ENCODE measurements at places on chromosomes 2 and 18.
A peak's percentile ranks its signal among the peaks of the same experiment; 100 is the strongest.

DNA sequence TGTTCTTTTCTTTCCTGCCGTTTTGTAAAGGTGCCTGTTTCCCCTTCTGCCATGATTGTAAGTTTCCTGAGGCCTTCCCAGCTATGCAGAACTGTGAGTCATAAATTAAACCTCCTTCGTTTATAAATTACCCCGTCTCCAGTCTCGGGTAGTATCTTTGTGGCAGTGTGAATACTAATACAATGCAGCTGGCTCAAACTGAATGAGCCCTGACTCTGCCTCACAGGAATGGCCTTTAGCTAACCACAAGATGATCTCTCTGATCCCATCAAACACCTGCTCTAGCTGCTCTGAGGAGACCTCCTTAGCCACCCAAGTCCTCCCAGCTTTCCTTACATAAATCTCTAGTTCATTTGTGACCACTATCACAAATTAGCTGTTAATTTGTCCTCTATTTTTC is 41.5 kb upstream of the CAB39 start:
- no peak for DNase-seq

GRCh38 chr2:100862081-100862480 is 42.1 kb downstream of the NPAS2 start:
- no peak for DNase-seq

DNA sequence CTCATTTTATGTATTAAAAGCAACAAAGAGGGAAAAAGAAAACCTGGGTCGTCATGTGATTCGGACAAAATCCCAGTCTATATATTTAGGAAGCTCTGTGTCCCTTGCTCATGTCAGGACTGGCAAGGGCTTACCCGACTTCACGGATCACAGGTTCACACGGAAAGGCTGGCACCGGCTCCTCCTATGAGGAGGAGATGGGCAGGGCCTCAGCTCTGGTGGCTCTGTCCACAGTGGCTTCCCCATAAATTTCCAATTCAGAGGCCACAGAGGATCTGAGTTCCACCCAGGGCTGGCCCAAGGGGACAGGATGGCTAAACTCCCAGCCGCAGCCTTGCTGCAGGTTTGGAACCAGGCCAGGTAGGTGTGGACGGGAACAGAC is 186.8 kb downstream of the BCL2 start:
- no peak for DNase-seq

DNA sequence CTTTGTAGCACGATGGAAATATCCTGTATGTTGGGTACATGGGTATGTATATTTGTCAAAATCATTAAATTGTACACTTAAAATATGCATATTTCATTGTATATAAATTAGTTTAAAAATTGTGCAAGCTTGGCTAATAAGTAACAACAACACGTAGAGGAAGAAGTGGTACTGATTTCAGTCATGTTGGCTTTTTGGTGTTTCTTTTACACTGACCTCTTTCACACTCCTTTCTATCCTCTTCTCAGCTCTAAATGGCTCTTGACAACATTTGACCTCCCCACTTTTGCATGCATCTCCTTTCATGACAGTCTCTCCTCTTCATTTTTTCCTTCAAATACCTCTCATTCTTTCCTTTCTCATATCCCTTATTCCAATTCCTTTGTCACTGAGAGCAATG is 801.4 kb upstream of the ZEB2 start:
- no peak for DNase-seq

DNA sequence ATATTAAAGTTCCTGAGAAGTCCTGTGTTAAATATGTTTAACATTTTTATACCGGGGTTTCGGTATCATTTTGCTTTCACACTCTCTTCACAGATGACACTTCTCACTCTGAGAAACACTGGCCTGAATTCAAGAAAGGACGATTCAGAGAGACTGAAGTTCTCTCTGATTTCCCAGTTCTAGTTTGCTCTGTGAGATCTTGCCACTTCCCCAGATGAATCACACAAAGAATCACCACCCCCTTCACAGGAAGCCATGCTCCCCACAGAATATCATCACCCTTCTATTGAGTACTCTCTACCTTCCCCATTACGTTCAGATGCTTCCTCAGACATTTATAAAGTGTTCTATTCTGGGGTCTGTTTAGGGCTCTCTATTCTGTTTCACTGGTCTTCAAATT is 16.1 kb upstream of the CD207 start:
- DNase-seq = no peak

DNA sequence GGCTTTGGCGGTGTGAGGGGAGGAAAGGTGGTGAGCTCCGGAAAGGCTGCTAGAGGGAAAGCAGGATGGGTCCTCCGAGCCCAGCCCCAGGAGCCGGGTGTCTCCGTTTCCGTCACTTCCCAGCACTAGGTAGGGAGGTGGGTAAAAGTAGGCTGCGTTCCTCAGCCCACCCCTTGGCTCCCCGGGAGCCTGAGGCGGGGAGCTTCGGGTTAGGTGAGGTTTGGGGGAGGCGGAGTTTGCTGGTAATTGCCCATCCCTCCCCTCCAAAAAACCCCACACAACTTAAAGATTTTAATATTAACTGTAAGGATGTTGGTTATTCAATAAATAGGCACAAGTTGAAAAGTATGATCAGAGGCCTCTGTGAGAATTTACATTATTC is 552 bp upstream of the ATF2 start:
- no peak for DNase-seq

DNA sequence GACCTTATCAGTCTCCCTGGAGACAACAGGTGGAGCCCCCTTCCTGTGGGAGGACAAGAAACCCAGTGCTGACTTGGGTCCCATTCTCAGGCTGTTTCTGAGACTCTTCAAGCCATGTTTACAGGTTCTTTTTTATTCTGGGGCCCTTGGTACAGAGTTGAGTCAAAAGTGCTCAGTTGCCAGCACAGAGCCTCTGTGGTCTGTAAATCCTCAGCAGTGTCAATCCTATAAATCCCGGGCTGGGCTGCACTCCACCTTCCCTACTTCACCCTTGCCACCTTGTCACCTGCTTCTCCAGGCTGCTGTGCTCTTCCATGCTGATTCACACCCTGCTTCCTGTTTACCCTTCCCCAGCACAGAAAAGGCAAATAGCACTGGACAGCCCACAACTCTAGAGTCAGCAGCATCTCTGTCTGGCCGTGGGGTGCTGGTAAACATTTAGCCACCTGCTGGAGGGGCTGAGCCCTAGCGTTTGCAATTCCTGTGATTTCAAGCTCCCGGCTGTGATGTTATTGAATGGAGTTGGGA is 74.7 kb downstream of the TNFRSF11A start:
- DNase-seq = peak; percentile 73

GRCh38 chr2:49490710-49491109 is 336.4 kb upstream of the FSHR start:
- DNase-seq = peak; percentile 93

DNA sequence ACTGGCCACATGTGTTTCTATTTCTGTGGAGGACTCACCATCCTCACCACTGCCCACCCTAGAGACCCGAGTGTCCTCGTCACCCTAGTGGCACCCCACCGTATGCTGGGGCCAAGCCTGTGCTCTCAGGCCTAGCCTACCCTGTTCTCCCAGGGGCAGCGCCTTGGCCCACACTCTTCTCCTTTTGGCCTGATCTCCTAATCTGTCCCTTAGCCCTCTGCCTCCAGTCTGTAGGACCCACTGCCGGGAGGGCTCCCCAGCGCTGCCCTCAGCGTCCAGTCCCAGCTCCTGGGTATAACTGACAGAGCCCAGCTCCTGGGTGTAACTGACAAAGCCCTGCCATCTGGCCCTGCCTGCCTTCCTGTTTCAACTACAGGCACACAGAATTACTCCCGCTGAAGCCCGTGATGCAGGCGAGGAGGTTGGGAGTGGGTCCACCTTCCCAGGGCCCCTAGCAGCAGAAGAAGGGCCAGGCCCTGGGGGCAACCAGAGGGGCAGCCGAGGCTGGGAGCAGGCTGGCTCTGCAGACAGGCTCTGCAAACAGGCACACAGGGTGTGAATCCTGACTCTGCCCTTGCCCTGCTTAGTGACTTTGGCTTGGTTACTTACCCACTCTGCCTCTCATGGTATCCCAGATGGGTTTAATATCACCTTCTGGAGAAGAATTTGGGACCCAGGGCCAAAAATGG is 25.6 kb upstream of the PTMA start:
- DNase-seq = no peak
